ENCODE measurements at places on chromosomes 4 and X.

DNA sequence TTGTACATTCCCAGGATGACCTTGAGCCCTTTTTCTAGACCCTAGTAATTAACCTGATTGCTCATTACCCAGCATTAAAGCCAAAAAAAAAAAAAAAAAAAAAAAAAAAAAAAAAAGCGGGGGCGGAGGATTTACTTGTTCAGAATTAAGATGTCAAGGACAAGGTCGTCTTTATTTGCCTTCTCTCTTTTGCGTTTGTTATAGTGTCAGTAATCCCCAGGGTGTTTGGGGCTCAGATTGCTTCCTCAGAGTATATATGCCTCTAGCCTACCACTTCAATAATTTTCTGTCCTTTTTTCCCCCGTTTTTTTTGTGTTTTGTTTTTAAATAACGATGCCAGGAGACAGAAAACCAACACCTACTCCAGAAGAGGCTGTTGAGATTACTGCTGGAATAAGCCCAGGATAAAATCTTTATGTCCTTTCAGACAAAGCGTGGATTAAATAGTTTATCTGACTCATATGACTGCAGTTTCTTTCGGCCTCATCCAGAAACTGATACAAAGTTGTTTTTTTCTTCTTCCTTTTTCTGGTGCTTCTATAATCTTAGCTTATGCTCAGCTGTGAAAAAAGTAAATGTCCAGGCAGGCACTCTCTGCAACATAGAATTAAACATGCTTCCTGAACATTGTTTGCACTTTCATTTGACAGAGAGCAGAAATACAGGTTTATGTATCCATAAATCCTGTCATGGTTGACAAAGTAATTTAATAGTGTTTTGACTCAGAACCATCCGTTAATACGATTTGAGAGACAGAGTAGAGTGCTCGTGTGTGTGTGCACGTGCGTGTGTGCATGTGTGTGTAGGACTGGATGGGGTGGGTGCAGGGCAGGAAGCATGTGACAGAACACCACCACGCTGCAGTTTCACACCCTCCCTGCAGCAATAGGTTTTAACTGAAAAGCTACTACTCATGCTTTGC lies 138.6 kb downstream of the AFF1 start:
- DNase-seq: no peak

DNA sequence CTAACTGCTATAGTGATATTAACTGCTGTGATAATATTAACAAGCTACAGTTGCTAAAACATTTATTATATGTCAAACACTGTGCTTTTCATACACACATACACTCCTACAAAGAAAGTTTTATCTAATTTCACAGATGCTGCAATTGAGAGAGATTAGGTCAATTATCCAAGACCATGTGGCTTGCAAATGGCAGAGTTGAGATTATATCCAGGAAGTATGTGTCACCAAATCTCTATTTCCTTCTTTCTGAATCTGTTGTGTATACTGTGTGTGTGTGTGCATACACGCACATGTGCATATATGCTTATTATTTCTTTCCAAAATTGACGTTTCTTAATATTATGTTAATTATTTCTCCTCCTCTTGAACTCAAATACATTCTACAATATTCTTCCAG lies 775.9 kb upstream of the FTHL17 start:
- no peak for DNase-seq

DNA sequence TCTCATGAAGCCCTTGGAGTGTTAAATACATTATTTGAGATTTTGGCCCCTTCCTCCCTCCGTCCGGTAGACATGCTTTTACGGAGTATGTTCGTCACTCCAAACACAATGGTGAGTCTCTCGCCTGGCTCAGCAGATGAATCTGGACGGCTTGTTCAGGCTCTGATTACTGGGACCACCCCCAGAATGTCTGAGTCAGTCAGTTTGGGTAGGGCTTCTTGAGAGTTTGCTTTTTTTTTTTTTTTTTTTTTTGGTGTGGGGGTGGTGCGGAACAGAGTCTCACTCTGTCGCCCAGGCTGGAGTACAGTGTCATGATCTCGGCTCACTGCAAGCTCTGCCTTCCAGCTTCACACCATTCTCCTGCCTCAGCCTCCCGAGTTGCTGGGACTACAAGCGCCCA lies 62.4 kb upstream of the MSANTD1 start:
- DNase-seq: no peak

GRCh38 chr4:63831590-63832155 lies 577.6 kb downstream of the TECRL start:
- no peak for DNase-seq

DNA sequence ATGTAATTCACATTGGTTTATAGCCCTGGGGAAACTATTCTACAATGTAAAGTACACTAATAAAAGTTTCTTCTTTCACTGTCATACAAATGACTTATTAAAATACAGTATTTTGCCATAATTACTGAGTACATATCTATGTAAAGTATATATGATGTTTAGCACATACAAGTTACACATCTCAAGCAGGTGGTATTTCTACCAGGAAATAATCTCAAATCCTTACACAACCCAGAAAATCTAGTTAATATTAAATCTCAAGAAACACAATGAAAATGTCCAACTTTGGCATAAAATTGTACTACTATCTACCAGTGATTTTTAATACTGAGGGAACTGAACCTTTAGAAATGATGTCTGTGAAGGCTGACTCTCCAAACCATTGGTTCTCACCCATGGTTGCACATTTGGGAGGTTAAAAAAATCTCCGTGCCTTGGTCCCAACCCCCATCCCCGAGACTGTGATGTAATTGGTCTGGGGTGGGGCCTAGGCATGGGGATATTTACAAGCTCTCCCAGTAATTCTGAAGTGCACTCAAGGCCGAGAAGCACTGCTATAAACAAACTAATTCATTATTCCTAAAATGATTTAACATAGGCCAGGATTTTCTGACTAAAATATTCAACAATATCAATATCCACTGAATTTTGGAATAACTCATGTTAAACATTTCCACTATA lies 27.6 kb downstream of the MAP3K15 start:
- DNase-seq: no peak

DNA sequence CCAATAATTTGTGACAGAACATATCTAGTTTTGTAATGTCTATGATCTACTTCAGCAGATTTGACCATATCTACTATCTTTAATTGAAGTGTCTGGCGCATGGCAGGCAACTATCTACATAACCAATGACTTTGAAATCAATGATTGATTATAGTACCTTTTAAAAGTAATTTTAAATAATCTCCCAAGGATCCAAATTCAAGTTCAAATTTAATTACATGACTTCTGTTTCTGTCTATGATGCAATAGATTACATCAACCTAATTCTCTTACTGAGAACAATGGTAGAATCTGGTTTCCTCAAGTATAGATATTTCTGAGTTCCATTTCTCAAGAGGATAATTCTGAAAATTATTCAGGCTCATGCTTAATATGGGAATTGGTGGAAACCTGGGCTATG lies 177.4 kb upstream of the IL15 start:
- no peak for DNase-seq

- DNase-seq: no peak
These were observed 504.9 kb downstream of the RAPGEF2 start for GRCh38 chr4:159607809-159608208.

DNA sequence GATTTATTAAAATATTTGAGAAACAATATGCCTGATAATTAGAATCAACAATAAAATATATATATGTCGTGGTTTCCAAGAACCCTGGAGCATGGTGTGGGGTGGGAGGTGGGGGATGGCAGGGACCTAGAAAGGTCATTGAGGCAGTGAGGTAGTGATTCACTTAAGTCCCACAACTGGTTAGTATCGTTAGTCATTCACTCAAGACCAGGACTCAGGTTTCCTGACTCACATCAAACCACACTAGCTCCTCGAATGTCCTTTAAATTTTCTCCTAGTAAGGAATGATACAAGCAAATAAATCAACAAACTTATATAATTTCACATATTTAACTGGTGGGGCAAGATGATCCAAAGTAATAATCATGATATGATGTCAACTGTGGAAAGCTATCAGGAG lies 158.8 kb upstream of the AADAT start:
- DNase-seq: no peak

DNA sequence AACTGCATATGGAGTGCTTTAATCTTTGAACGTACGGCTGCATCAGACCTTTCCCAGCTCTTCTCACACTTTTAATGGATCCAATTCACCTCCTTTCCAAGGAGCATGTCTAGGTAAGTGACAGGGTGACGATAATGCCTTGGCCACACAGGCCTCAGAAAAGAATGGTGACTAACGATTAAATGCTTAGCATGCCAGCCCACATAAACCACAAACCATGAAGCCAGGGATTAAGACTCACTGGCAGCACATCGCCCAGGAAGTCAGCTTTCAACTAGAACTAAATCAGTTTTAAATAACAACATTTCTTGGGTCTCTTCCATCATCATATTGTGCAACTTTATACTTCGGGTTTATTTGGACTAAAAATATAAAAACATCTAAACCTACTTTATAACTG lies 28.7 kb downstream of the INPP4B start:
- peak; percentile 93 for DNase-seq

GRCh38 chr4:185713272-185713671 lies 98.7 kb downstream of the SORBS2 start:
- DNase-seq: peak; percentile 77

All from skeletal muscle cell (primary cell).